ENCODE measurements at places on chromosomes 7 and 10.

- DNase-seq = no peak
These were observed 101.9 kb downstream of the INPP5A start for GRCh38 chr10:132639470-132639869.

DNA sequence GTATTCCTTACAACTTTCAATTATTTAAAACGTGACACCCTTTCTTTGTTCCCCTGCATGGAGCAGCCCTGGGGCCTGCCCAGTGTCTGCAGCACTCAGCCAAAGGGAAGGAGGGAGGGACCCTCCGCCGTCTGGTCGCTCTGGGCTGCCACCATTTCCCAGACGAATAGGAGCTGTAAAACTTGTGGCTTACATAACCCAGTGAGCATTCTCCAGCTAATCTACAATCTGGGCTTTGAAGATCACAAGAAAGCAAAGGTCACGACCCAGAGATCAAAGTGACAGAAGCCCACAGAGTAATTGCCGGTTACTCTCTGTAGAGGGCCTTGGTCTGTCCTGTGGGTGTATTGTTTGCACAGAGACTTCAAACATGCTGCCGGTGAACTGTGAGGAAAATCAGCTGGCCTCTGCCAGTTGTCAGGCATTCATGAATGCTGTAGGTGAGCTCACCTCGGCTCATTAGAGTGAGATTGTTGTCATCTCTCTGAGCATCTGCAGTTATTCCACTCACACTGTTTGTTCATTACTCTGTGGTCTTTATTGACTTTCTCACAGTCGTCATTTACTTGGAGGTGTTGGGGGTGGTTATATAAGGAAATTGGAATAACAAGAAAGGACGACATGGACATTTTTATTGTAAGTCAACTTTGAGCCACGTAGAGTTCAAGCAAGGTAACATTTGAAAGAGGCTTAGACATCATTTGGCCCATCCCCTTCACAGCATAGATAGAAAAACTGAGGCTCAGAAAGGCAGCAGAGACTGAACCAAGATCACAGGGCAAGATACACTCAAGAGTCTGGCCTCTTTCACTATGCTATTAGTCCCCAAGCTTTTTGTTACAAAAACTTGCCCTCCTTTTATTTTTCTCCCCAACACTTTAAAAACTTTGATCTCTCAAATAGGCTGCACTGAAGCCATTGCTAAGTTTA lies 619.8 kb downstream of the LRMDA start:
- no peak for DNase-seq

DNA sequence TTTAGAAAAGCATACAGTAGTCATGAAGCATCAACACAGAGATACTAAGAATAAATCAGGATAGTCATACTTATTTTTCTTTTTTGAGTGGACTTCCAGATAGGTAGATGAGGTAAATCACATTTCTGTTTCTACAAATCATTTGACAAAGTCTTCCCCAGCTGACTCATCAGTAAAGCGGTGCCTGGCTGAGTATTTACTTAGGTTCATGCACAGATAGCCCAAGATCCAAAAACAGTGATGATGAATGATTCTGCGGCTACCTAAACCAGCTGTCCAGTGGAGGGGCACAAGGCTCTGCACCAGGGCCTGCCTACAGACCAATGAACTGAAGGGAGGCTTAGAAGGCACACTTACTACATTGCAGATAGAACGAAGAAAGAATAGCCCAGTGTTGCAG lies 113.1 kb downstream of the PARP12 start:
- no peak for DNase-seq

DNA sequence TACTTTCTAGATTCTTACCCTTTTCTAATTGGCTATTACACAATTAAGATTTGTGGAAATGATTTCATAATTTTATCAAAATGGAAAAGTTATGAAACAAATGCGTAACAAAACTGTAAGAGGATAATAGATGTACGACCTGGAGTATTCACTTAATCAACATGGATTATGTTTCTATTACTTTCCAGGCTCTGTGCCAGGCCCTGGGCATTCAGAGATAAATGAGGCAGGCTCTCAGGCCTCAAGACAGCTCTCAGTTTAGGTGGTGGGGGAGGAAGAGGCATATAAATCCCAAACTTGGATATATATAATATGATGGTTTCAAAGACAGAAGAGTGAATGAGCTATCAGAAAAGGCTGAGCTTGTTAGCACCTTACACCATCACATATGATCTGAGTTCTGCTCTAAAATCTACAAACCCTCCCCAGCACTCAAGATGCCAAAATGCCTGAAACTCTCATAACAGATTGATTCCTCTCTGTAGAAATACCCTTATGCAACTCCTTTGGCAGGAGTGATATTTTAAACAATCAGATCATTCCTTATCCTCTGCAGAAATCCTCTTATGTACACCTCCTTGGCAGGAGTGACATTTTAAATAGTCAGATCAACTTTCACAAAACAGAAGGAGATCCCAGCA lies 42.5 kb downstream of the ACBD5 start:
- no peak for DNase-seq

GRCh38 chr10:121633056-121633455 lies 34.8 kb upstream of the FGFR2 start:
- no peak for DNase-seq

DNA sequence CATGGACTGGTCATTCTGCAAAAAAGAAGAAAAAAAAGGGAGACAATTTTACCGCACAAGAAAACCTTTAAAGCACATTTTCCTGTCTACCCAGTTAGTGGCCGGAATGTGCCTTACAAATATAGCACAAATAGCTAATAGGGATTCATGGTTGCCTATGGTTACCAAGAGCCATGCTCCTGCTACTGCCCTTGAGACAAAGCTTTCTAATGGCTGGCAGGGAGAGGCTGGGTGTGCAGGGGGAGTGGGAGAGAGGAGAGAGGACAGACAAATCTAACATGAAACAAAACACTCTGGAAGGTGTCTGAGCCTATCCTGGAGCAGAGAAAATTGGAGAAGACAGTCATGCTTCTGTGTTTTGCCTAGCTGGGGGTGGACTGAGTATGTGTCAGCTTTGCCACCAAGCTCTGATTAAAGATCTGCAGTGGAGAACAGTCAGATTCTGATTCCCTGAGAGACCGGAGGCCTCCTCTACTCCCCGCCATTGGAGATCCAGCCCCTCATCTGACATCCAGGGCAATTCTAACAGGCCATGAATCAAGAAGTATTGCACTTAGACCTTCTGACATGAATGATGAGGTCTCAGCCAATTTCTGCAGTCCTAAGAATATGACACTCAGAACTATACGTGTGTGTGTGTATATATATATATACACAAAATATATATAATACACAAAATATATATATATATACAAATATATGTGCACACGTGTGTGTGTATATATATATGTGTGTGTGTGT lies 80.2 kb downstream of the PRTFDC1 start:
- no peak for DNase-seq

DNA sequence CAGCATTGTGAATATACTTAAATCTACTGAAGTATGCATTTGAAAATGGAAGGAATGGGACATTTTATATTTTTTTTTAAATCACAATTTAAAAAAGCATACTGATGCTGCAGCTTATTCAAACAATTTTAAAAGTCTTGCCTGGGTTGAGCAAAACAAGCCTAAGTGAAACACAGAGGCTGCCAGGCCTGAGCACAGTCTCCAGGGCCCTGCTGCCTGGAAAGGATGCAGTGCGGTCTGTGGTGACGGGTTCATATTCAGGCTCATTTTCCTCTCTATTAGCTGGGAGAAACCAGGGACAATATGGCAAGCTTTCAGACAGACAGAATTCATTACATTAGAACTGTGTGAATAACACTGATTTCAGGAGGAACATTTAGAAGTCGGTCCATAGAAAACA lies 251.9 kb downstream of the COBL start:
- DNase-seq = no peak

GRCh38 chr10:17001297-17001744 lies 128.3 kb downstream of the CUBN start:
- no peak for DNase-seq

DNA sequence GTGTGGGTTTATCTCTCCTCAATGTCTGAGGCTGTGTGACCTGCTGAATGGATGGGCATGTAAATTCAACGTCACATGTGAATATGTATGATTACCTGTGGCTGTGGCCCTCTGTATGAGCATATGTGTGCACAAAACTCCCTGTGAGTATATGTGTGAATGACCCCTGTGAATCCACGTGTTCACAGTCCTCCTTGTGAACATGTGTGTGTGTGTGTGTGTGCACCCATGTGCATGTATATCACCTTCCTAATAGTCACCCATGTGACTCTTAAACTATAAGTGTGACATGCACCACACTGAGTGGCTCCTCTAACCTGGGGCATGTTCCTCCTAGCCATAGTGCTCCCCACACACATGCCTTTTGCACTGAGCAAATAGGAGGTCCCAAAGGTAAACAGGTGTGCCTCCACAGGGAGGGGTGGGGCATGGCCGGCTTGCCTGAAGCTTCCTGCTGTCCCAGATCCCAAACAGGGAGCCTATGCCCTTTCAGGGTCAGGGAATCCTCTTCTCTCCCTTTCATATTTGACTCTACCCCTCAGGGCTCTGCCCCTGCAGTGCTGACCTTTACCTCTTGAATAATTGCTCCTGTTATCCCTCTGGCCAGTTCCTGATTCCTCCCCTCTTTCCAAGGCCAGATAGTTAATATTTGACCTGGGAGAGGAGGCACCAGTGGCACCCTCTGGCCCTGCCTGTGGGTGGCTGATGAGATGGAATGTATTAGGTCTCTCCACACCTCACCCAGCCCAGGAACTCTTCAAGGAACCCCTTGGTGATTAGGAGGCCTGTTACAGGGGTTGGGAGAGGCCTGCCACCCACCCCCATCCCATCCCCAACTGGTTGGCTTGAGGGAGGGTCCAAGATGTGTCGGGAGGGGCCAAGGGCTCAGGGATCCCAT lies 1.9 kb downstream of the SEMA4G start:
- no peak for DNase-seq

DNA sequence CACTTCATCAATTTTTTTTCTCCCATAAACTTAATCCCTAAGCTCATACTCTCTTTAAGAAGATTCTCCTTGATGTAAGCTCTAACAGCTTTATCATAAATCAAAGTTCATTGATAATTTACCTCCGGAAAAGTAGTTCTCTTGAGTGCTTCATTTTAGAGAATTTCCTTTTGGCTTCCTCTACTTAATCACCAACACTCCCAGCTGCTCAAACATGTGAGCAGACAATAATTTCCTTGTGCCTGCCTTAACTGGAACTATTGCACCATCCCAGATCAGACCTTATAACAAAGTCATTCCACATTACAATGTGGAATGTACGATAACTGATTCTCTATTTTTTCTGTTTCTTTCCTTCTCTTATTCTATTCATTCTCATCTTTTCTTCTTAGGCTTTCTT lies 5.9 kb downstream of the FEZF1 start:
- DNase-seq = no peak

- no peak for DNase-seq
These were observed 8.7 kb downstream of the PDLIM1 start for GRCh38 chr10:95282107-95282506.
